Daoy (cell line): ENCODE measurements at places on chromosomes 4 and X. TPM values are rescaled to one million over a fixed set of nuclear protein-coding genes. Genes with fewer than 3 reads are reported as not detected.

- no peak for DNase-seq
Measured at GRCh38 chr4:58564695-58565475, 1454.7 kb upstream of the IGFBP7 start.

The FAM184B gene
- total RNA-seq = 0.03 and 0.29 TPM in 2 replicates

The ADGRL3 gene
- total RNA-seq = 1.8 and 4.6 TPM in 2 replicates

GRCh38 chrX:12292996-12293765 lies 154.9 kb downstream of the FRMPD4 start:
- DNase-seq = no peak

- DNase-seq = peak; percentile 26
Measured at GRCh38 chr4:128286474-128287058, 1.0 kb downstream of the PGRMC2 start.

DNA sequence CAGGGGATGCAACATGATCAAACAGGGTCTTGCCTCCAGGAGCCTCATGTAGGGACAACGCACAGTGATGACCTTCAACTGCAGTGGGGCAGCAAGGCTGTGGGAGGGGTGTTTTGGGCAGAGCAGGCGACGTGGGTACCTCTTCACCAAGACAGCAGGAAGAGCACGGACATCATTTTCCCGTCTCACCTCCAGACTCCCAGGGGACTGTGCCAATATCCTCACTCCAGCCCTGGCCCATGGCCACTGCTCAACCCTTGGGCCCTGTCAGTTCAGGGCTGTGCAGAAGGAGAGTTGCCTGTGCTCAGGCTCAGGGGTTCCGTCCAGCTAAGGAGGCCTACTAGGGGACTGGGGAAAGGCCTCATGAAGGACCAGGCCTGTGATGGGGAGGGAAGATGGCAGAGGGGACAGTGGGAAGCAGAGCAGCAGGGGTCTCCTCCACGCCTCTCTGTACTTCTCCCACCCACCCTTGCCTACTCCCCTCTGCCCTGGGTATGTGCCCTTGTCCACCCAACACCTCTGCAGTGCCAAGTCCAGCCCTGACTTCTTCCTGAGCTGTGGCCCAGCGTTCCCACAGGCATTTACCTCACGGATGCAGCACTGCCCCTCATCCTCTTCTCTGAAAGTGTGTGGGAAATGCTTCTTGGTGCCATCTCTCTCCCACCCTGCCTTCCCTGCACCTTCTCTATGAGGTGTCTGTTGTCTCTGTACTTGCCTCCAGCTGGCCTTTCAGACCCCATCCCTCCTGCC lies 1.4 kb downstream of the IL9R start:
- no peak for DNase-seq

The RASL11B gene
- total RNA-seq = 1.8 and 2.0 TPM in 2 replicates

GRCh38 chr4:113162089-113162488 lies 112.6 kb downstream of the ANK2 start:
- no peak for DNase-seq

DNA sequence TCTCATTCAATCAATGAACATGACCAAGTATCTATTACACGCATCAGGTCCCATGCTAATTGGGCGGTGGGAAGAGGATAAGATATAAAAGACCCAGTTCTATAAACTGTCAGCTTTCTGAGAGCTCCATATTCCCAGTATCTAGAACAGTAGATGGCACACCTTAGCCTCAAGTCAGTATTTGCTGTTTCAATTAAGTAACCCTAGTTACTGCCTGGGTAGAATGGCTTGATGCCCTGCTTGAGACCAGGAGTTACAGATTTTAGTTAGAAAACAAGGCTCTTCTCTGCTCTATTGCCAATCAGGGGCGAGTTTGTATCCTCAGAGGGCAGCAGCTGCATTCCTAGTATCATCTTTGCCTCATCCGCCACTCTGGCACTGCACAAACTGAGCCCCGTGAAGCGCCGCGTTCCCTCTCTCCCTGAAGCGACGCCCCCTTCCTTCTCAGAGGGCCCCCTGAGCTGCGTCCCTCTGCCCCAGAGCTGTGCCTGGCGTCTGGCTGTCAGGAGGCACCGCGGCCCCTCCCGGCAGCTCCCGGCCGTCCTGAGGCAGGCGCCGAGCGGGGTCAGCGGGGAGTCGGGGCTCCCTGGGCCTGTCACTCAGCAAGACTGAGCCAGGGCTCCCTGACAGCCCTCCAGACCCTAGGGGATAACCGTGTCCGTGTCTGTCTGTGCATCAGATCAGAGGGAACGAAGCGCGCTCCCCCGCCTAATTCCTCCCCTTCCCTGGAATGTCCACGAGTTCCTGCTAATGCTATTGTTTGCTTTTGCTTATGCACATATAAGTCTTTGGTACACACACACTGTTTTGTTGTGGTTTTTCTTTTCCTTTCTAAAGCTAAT lies 212.4 kb upstream of the TTC29 start:
- DNase-seq = no peak

The TMPRSS11E gene
- not detected in 2 replicates for total RNA-seq

- DNase-seq = no peak
Measured at GRCh38 chr4:2598511-2599303, 62.3 kb downstream of the FAM193A start.

DNA sequence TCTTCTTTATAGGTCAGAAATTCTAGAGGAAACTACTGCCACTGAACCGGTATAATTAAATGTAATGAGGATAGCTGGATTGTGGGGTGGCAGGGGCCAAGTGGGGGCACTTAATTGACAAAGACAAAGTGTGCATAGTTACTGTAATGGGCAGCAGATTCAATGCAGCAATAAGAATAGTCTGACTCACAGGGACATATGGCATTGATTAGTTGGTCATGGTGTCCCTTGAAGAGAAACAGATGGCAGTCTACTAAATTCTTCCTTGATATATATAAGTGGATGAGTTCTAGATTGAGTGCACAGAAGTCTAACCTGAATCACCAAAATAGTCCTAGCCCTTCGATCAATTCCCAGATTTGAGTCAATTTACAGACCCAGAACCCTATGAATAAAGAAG lies 31.6 kb downstream of the ETDC start:
- no peak for DNase-seq

DNA sequence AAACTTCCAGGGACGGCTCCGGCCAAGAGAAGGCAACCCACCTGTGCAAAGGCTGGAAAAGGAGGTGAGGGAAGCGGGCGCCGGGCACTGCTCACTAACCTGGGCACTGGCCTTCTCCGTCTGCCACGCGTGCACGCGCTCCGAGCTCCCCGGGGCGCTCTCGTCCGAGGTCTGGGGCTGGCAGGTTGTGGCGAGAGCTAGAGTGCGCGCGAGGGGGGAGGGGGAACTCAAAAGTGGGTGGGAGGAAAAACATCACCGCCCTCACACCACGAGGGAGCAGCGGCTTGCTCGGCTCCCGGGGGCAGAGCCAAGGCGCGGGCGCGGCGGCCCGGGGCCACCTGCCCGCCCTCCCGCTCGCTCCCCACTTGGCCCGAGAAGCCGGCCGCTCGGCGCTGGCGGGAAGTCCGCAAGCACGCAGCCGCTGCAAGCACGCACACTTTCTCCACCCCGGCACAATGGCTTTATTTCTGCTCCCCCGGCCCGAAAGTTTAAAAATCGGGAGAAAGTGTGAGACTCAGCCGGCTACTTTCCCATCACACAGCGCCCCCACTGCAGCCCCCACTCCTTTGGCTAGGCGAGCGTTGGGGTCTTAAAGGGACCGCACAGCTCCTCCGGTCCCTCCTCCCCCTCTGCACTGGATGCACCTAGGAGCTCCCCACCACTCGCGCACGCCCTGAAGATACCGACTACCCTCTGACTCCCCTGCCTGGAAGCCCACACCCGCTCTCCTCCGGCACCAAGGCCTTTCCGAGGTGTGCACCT lies at the start of gene CHRDL1:
TSS of gene CHRDL1 (minus strand) at position 173 of the 762 bp plus-strand sequence. CDS start 3,636 bp downstream, outside the sequence.
- DNase-seq = peak; percentile 11

- no peak for DNase-seq
Measured at GRCh38 chrX:103400931-103401330, 24.6 kb downstream of the BEX3 start.

The NBDY gene
- 4.0 and 4.3 TPM in 2 replicates for total RNA-seq

- DNase-seq = no peak
Measured at GRCh38 chr4:8090744-8091301, 67.8 kb downstream of the ABLIM2 start.

The GAGE1 gene
- 57.2 and 91.5 TPM in 2 replicates for total RNA-seq

DNA sequence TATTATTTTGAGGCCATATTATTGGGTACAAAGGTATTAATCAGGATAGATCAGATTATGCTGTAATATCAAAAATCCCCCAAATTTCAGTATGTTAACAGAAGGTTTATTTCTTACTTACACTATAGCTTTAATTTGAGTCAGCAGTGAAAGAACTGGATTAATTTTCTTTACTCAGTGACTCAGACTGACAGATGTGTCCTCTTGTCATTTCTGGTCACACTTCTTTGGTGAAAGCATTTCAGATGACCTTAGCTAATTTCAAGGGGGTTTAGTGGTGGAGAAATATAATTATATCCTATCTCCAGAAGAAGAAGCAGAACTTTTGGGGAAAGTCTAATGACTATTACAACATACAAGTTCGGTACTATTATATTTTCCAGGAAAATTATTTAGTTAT lies 12.4 kb downstream of the DDIT4L start:
- DNase-seq = no peak

- DNase-seq = no peak
Measured at GRCh38 chr4:64495946-64496345, 86.7 kb upstream of the TECRL start.

DNA sequence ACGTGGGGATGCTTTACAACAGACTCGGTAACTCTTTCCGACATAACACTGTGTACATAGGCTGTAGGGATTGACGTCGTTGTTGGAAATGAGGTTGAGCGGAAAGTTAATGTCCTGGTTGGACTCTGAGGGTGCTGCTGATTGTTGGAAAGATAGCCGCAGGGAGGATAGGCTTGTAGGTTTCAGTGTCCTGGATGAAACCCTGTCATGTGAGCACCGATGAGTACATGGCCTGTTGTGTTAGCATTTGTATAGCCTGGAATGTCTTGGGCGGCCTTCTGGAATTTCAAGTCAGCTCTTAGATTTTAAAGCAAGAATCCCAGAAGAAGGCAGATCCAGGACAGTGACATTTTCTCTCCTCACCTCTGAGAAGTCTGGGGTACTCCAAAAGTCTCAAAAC lies 63.3 kb downstream of the TBC1D14 start:
- no peak for DNase-seq

- DNase-seq = no peak
Measured at GRCh38 chr4:184934961-184935360, 83.3 kb upstream of the HELT start.

- DNase-seq = no peak
Measured at GRCh38 chr4:860561-860960, 34.6 kb upstream of the CPLX1 start.

- no peak for DNase-seq
Measured at GRCh38 chr4:169051761-169052593, 41.9 kb upstream of the CBR4 start.

GRCh38 chrX:106906361-106906760 lies 3.2 kb upstream of the RIPPLY1 start:
- DNase-seq = no peak

DNA sequence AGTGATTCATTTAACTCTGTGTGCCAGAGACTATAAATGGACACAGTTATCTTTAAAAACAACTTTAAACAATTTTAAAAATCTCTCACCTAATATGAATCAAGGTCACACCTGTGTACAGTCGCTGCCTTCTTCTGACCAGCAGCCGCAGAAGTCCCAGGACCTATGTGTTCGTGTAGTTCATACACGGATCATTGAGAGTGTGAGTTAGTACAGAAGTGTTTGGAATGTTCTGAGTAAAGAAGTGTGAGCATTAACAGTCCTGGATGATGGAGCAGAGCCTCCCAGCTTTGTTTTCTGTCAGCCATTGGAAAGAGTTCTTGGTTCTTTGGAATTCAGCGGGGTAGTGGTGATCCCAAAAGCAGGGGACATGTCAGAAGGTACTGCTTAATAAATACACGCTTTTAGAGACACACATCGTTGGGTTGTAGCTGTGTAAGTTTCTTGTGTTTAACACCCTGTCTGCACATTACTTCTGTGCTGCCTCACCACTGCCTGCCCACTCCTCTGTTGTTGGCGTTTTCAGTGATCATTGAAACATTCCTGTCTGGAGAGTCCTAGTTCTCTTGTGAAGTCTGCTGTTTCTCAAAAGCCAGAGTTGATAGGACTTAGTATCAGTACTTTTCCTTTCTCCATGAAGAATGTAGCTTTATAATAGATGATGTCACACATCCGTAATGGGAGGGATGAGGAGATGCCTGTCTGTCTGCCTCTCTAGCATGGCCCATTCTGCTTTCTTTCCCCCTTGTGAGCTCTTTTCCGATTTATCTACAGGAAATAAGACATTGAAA lies 90.6 kb downstream of the PTTG2 start:
- no peak for DNase-seq

- DNase-seq = no peak
Measured at GRCh38 chr4:44313702-44314101, 134.9 kb downstream of the KCTD8 start.

DNA sequence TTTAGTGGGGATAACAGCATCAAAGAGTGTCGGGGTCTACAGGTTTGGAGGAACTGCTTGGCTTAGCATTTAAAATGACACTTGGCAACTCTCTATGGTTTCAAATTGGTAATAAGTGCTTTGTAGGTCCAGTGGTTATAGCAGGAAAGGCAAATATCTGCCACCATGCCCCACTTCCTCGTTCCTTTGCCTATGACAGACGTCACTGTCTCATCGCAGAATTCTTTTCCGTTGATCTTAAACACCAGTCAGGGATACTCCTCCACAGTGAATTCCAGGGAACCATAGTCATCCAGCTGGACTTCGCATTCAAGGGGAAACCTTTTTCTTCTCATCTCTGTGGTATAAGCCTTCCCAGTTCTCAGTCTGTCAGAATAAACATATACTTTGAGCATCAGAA lies 319.1 kb downstream of the GPAT3 start:
- DNase-seq = peak; percentile 81
